ENCODE measurements at places on chromosomes 16 and 17.

GRCh38 chr17:36610474-36610873 is 9.1 kb downstream of the MRM1 start:
- no peak for DNase-seq

DNA sequence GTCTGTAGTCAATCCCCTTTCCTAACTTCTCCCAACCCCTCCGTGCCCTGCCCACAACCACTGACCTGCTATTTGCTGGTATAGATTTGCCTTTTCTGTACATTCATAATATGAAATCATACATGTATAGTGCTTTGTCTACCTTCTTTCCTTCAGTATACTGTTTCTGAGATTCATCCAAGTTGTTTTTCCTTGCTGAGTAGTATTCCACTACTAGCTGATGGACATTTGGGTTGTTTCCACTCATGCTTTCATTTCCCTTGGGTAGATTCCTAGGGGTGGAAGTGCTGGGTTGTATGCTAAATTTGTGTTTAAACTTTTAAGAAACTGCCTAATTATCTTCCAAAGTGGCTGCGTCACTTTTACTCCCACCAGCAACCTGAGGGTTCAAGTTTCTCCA is 27.7 kb downstream of the CSNK2A2 start:
- no peak for DNase-seq

DNA sequence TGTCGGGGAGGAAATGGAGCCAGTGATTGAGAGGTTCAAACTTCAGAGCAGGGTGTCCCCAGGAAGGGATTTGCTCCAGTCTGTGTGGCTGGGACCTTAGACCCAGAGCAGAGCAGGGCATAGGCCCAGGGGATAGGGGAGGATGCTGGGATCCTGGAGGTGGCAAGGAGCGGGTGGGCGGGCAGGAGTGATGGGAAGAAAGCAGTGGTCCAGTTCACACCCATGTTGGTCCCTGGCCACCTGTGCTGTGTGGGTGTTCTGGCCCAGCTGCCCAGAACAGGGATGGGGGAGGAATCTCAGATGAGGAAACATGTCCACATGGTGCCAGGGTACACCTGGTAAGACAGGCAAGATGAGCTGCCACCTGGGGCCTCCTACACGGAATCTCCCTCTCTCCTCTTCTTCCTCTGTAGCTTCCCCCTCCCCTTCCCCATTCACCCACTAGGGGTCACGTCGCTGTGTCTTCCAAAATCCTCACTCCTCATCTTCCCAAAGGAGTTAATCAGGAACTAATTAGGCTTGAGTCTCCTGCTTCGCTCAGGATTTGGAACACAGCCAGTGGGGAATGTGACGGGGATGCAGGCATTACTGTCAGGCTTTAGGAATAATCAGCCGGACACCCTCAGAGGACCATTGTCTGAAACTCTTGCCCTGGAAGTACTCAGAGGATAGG is 2.3 kb downstream of the BEAN1 start:
- no peak for DNase-seq

GRCh38 chr16:4659363-4660353 is 33.7 kb upstream of the NUDT16L1 start:
- no peak for DNase-seq

GRCh38 chr16:11679250-11679649 is 11.0 kb downstream of the SNN start:
- DNase-seq = no peak

DNA sequence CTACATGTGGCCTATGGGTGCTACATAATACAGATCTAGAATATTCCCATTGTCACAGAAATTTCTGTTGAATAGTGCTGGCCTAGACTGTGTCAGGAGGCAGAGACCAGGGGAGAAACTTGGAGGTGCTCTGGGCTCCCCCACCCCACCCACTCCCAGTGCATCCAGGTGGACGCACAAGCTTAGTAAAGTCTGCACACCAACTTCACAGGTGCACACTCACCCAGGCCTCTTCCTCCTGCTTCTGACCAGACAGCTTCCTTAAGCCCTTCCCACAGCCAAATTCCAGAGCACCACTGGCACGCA is 7.6 kb upstream of the CNP start:
- DNase-seq = no peak

- DNase-seq = no peak
Measured at GRCh38 chr17:9002227-9002605, 19.1 kb upstream of the NTN1 start.

DNA sequence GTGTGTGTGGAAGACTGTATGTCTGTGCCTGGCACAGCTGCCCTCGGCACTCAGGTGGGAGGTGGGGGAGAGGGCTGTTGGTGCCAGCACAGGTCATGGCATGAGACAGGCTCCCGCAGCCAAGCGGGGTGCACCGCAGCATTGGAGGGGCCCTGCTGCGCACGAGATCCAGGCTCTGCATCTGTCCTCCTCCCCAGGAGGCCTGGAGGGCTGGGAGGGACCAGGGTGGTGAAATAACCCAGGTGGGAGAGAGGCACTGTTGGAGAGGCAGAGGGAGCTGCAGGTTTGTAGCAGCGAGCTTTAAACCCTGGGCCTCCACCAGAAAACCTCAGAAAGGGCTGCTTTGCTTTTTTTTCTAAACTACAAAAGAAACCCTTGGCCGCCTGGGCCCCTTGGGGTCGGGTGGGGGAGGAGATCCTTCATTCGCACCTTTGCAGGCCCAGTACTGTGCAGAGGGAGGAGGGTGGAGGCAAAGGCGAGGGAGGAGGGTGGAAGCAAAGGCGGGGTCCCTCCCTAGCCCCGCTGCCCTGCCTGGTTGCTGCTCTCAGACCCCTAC is 241.7 kb downstream of the SEC14L1 start:
- no peak for DNase-seq

DNA sequence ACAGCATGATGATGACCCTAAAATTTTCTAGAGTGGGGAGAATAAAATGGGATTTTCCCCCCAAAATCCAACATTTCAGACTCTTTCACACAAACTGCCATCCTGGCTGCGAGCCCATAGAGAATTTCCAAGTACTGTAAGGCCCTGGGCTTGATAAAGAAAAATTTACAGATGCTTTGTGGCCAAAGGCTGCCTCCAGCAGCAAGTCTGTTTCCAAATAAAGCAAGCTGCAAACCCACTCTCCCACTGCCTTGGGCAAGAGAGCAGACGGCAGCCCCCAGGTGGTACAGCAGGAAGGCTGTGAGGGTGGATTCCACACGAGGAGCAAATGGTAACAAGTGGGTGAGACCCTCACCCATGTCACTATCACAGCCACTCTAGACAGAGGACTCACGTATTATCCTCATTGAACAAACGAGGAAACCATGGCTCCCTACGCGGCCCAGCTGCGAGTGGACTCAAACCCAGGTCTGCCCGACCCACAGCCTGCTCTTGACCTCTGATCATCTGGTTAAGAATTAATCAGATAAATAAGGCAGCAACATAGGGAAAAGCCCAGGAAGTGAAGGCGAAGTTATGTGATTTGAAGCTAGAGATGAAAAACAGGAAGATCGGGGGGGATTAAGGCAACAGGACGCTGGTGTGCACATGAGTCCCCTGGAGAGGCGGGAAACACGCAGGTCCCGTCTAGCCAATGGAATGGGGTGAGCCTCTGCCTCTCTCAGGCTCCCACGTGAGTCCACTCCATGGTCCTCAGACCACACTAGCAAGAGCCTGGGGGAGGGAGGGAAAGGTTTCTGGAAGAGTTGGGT is 37.4 kb downstream of the AXIN2 start:
- no peak for DNase-seq

- DNase-seq = no peak
Measured at GRCh38 chr17:59680314-59680713, 26.9 kb downstream of the PTRH2 start.
